ENCODE measurements at places on chromosomes 13 and 19. TPM values are rescaled to one million over a fixed set of nuclear protein-coding genes. Genes with fewer than 3 reads are reported as not detected.

The KCNJ14 gene
- 0.35 TPM for total RNA-seq

The SLC39A3 gene
- total RNA-seq = 26.6 TPM

DNA sequence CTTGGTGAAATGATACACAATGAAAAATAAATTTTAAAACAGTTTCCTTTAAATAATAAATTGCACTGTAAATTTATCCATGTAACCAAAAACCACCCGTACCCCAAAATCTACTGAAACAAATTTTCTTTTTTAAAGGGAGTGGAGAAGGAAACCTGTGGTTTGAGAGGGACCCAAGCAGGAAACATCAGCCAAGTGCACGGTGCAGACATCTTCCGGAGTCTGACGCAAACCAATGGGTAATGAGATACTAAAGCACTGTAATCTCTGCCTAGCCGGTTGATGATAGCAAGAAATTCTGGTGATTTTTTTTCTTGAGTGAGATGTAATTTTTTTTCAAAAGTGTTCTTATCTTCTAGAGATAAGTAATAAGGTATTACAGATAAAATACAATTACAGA, 115.4 kb downstream of the ABCC4 start:
- DNase-seq = no peak

The EHD2 gene
- 51.5 TPM for total RNA-seq

DNA sequence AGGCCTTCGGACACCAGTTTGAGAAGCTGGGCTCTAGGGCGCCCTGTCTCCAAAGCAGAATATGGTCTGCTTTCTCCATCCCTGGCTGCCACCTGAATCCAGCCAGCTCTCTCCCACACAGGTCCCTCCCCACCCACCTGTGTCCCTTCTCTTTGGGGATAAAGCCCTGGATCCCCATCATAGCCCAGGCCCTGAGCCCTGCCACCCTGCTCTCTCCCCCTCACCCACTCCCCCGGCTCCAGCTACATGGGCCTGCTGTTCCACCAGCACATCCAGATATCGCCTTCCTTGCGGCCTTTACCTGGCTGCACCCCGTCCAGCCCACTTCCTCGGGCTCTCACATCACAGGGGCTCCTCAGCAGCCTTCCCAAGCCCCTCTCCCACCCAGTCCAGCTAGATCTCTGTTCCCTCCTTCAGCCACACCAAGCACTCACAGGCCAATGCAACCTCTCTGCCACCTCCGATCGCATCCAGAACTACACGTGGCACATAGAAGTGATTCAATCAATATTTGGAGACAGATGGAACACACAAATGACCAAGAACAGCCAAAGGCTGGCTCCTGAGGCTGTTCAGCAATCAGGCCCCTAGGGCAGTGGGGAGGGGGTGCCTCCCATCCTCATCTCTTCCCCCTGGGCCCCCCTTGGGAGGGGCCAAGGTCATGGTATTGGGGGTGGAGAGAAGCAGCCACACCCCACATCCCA, 7.6 kb downstream of the AKT2 start:
- DNase-seq = no peak

DNA sequence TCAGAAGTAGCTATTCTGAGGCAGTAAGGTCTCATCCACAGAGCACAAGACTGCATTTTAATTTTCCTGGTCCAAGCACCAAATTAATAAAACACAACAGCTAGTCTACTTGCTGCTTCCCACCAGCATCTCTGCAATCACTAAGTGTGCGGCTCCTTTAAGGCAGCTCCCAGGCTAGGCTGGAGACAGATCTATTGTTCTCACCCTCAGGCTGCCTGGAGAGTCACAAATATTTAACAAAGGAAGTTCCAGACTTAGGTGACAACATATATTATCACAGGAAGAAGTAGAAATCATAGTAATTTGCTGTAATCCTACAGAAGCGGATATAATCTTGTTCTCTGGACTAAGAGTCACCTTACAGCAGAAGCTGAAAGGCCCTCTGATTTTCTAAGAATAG, 2.2 kb upstream of the EID2 start:
- DNase-seq = no peak

DNA sequence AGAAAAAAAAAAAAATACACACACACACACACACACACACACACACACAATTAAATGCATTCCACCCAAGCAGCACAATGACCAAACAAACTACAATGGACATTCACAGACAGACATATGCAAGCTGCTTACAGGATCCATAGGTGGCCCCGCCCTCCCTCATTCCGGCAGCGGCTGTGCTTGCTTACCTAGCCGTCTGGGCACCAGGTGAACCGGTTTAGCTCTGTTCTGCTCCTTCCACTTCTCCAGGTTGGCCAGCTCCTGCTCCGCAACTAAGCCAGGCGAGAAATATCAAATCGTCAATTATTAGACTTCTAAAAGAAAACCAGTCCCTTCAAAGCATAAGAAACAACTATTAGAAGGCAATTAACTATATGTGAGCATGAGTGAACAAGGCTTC, 23.1 kb downstream of the EPSTI1 start:
- no peak for DNase-seq

- no peak for DNase-seq
These were observed 4.7 kb upstream of the CBLC start for GRCh38 chr19:44772959-44773358.

DNA sequence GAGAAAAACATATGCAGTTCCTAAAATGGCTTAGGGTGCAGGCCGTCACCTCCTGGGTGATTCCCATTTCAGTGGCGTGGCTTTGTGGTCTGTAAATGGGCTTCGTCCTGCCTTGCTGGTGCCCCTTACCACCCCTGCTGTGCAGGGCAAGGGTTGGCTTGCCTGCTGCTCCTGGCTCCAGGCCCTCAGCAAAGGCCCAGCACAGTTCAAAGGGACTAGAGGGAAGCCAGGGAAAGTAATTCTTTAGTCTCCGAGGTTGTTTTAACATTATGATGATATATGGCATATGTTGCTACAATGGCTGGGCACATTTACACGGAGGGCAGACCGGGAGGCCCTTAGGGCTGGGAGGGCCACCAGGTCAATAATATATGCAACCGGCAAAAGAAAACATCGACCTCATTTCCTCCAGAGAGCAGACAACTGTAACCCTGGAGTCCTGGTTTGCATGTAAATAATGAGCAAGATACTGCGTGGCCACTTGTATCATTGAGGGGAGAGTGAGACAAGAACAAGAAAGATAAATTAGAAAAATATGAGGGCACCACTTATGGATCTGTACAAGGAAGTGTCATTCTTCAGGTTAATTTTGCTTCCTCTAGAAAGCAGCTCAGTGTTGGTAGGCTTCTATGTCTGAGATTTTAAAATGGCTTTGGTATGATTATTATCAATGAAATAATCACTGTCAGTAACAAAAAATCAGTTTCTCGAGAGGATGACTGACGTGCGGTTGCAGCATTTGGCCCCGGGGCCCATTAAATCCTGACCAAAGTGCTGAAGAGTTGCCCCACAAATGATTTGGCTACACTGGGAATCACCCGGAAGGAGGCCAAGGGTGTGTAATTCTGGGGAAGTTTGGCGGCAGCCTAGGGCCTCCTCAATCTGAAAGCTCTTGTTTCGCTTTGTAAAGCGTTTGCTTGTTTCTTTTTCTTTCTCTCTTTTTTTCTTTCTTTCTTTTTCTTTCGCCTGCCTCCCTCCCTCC, 32.8 kb upstream of the URI1 start:
- DNase-seq = no peak

GRCh38 chr19:39299404-39299803, 3.2 kb downstream of the IFNL1 start:
- no peak for DNase-seq

GRCh38 chr19:2820112-2820702, 539 bp downstream of the ZNF554 start:
- no peak for DNase-seq

GRCh38 chr19:13006431-13007281, 11.4 kb downstream of the NFIX start:
- peak; percentile 54 for DNase-seq

Data from left ventricle myocardium superior (tissue), 1 donor.